Central memory CD8-positive, alpha-beta T cell (primary cell): ENCODE measurements at places on chromosomes 13 and 19.

- no peak for DNase-seq
- H3K27ac ChIP-seq = peak overlapping the region; percentile 46
- peaks cover 27% of the 10 kb centered on the region for H3K36me3 ChIP-seq
- no peaks in the 10 kb centered on the region for H3K4me1 ChIP-seq
- no peak overlapping the region for H3K4me3 ChIP-seq
Observed at GRCh38 chr19:45280471-45280961, 29.4 kb downstream of the MARK4 start.

GRCh38 chr19:44308011-44308410 lies 3.2 kb upstream of the ZNF235 start:
- H3K27ac ChIP-seq = no peak overlapping the region
- H3K36me3 ChIP-seq = peaks cover 2% of the 10 kb centered on the region
- H3K4me1 ChIP-seq = peaks cover 11% of the 10 kb centered on the region
- peaks cover 19% of the 10 kb centered on the region for H3K27me3 ChIP-seq
- H3K4me3 ChIP-seq = no peak overlapping the region

DNA sequence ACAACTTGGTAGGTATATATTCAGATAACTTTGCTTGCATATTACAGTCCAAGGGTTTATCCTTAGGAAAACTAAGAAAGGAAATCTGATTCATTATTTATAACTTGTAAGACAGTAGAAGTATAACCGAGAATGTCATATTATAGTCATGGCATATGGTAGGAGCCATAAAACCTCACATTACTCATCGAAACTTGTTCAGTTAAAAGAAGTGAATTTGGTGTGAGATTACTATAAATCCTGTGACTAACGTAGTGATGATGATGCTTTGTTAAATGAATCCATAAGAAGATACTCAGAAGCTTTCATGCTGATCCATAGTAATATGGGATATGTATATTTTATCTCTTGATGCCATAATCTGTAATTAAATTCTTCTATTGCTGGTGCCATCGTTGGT lies 57.3 kb downstream of the MTUS2 start:
- H3K27me3 ChIP-seq = no peaks in the 10 kb centered on the region
- no peak overlapping the region for H3K4me3 ChIP-seq
- no peaks in the 10 kb centered on the region for H3K4me1 ChIP-seq

DNA sequence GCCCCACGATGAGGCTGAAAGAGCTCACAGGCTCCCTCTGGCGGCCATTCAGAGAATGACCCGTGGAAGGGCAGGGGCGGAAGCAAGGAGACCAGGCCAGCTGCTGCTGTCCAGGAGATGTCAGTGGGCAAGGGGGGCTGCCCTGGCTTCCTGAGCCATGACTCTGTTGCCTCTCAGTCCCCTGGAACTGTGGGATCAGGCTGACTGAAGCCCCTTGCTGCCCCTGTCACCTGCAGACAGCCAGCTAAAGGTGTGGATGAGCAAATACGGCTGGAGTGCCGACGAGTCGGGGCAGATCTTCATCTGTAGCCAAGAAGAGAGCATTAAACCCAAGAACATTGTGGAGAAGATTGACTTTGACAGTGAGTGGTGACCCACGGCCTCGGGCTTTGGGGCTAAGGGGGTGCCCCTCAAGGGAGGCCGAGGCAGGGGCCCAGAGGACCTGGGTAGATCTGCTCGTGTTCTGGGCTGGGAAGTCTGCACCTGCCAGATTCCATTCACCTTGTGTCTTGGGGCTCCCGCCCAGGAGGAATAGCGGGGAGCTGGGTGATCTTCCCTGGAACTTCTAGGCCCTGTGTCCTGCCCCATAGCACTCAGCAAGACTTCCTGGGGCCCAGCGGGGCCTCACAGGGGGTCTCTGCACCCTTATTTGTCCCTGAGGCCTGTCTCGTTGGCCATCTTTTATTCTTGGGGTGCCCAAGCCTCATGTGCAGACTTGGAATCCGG lies 12.5 kb upstream of the ACTN4 start:
- H3K36me3 ChIP-seq = peaks cover 23% of the 10 kb centered on the region
- peak overlapping the region; percentile 83 for H3K27ac ChIP-seq
- H3K4me3 ChIP-seq = peak overlapping the region; percentile 71
- H3K27me3 ChIP-seq = no peaks in the 10 kb centered on the region

- no peak for DNase-seq
- H3K27me3 ChIP-seq = no peaks in the 10 kb centered on the region
- H3K4me3 ChIP-seq = no peak overlapping the region
- no peaks in the 10 kb centered on the region for H3K4me1 ChIP-seq
- H3K27ac ChIP-seq = no peak overlapping the region
- no peaks in the 10 kb centered on the region for H3K36me3 ChIP-seq
Observed at GRCh38 chr13:37595162-37595561, 3.4 kb downstream of the POSTN start.

DNA sequence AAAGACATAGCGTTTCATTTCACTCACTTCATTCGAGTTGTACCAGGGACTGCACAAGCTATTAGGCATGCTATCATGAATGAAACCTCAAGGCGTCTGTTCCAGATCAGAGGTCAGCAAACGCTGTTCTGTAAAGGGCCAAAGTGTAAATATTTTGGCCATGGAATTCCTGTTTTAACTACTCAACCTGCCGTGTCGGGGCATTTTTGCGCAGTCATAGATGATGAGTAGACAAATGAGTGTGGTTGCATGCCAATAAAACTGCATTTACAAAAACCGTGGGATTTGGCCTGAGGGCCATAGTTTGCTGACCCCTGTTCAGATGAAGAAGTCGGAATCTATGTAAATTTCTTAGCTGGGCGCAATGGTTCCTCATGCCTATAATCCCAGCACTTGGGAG lies 6.5 kb downstream of the INSR start:
- H3K27me3 ChIP-seq = peaks cover 25% of the 10 kb centered on the region
- H3K36me3 ChIP-seq = no peaks in the 10 kb centered on the region
- H3K4me1 ChIP-seq = no peaks in the 10 kb centered on the region
- no peak for DNase-seq
- no peak overlapping the region for H3K4me3 ChIP-seq
- no peak overlapping the region for H3K27ac ChIP-seq

- H3K27me3 ChIP-seq = peaks cover 7% of the 10 kb centered on the region
- no peak for DNase-seq
- no peak overlapping the region for H3K4me3 ChIP-seq
- H3K4me1 ChIP-seq = no peaks in the 10 kb centered on the region
- H3K36me3 ChIP-seq = no peaks in the 10 kb centered on the region
Observed at GRCh38 chr13:39405107-39405506, 197.9 kb downstream of the LHFPL6 start.

DNA sequence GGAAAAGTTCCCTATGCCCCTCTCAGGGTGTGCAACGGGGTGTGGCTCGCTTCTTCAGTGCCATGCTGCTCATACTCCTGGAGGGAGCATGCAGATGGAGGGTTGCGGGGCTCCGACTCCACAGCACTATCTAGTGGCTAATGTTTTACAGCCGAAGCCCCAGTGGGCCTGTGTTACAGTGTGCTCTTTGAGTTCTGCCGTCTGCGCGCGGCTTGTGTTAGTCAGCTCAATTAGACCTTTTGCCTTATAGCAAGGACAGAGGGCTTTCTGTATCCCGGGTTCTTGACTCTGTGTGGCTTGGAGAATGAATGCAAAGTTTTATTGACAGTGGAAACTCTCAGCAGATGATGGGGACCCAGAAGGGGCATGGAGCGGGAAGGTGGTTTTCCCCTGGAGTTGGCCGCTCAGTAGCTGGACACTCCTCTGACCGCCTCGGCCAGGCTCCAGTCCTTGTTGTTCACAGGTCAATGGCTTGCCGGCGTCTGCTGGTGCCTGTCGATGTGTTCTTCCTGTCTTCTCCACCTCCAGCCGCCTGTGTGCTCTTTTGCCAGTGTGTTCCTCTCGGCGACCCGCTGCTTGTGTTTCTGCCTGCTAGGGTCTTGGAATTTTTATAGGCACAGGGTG lies 383.4 kb downstream of the LMO7 start:
- H3K4me1 ChIP-seq = no peaks in the 10 kb centered on the region
- DNase-seq = no peak
- no peak overlapping the region for H3K27ac ChIP-seq
- no peaks in the 10 kb centered on the region for H3K27me3 ChIP-seq
- H3K36me3 ChIP-seq = no peaks in the 10 kb centered on the region
- no peak overlapping the region for H3K4me3 ChIP-seq

- peaks cover 11% of the 10 kb centered on the region for H3K27me3 ChIP-seq
- peaks cover 6% of the 10 kb centered on the region for H3K4me1 ChIP-seq
Observed at GRCh38 chr19:588093-588740, 1.5 kb upstream of the HCN2 start.

GRCh38 chr13:112056739-112057438 lies 10.1 kb upstream of the SOX1 start:
- H3K4me1 ChIP-seq = no peaks in the 10 kb centered on the region
- H3K4me3 ChIP-seq = no peak overlapping the region
- H3K27me3 ChIP-seq = peaks cover 72% of the 10 kb centered on the region
- H3K27ac ChIP-seq = no peak overlapping the region
- peaks cover 5% of the 10 kb centered on the region for H3K36me3 ChIP-seq

- no peaks in the 10 kb centered on the region for H3K36me3 ChIP-seq
- H3K27me3 ChIP-seq = peaks cover 11% of the 10 kb centered on the region
- H3K4me3 ChIP-seq = no peak overlapping the region
- no peak overlapping the region for H3K27ac ChIP-seq
Observed at GRCh38 chr13:102555914-102556553, 40.8 kb upstream of the TPP2 start.

- peaks cover 30% of the 10 kb centered on the region for H3K36me3 ChIP-seq
- no peaks in the 10 kb centered on the region for H3K27me3 ChIP-seq
- peak overlapping the region; percentile 94 for H3K4me3 ChIP-seq
- no peak for DNase-seq
Observed at GRCh38 chr19:4911314-4911713, 2.0 kb downstream of the UHRF1 start.

DNA sequence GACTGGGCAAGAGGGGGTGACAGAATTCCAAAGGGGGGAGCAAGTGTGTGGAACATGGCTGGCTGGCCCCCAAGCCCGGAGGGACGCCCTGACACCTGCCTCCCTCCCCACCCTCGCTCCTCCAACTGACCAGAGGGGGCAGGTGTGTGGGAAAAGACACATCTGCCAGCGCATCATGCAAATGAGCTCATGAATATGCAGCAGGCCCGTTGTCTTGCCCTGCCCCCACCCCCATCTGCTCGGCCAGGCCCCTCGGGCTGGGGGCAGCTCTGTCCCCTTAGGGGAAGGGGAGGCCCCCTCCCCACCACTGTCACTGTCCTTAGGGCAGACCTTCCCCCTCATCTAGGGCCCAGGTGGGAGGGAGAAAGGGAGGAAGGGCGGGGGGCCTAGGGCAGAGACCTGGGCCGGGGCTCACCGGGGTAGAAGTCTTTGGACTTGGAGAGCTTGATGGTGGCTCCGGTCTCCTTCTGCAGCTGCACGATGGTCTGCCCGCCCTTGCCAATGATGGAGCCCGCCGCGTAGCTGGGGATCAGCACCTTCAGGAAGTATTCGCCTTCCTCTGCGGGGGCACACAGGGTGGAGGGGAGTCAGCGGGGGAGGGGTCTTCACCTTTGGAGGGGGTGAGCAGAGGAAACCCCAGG lies 12.9 kb downstream of the NOVA2 start:
- peaks cover 3% of the 10 kb centered on the region for H3K36me3 ChIP-seq
- no peak overlapping the region for H3K4me3 ChIP-seq
- H3K4me1 ChIP-seq = peaks cover 6% of the 10 kb centered on the region
- DNase-seq = no peak

GRCh38 chr19:3375221-3376090 lies 9.1 kb downstream of the NFIC start:
- H3K36me3 ChIP-seq = peaks cover 3% of the 10 kb centered on the region
- peaks cover 10% of the 10 kb centered on the region for H3K4me1 ChIP-seq
- H3K4me3 ChIP-seq = no peak overlapping the region
- no peak for DNase-seq
- no peaks in the 10 kb centered on the region for H3K27me3 ChIP-seq
- no peak overlapping the region for H3K27ac ChIP-seq

- H3K36me3 ChIP-seq = peaks cover 1% of the 10 kb centered on the region
- peaks cover 27% of the 10 kb centered on the region for H3K27me3 ChIP-seq
- H3K27ac ChIP-seq = no peak overlapping the region
- H3K4me3 ChIP-seq = no peak overlapping the region
- DNase-seq = peak; percentile 37
- H3K4me1 ChIP-seq = peaks cover 6% of the 10 kb centered on the region
Observed at GRCh38 chr13:27375686-27376326, 48.6 kb upstream of the GTF3A start.

DNA sequence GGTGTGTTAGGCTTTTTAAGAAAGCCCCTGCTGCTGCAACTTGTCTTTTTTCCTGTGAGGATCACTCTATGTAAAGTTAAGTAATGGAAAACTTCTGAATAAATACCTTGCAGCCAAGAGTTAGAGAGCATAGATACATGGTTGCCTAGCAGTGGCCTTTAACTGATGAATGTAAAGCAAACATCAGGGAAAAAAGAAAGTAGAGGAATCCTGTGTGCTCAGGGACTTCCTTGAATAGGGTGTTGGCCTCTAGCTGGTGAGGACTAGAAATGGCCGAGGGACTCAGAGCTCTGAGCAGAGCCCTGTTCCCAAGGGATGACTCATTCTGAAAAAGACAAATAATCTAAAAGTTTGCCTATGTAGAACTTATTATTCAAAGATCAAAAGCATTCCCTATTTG lies 135.7 kb downstream of the MIPEP start:
- H3K4me3 ChIP-seq = no peak overlapping the region
- peaks cover 7% of the 10 kb centered on the region for H3K36me3 ChIP-seq
- peaks cover 4% of the 10 kb centered on the region for H3K4me1 ChIP-seq

DNA sequence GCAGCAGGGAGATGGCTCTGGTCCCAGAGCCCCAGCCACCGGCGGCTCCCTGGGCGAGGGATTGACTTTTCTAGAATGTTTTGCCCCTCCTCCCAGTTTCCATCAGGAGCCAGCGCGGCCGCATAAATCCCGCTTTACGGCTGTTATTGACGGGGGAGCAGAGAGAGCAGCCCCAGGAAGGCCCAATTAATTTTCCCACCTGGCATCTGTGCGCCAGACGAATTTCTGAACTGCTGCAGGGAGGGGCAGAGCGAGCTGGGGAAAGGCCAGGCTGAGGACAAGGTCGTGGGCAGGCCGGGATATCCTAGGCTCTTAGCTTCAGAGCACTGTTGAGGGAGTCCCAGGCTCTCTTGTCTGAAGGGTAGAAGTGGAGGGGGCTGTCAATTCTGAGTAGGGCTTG lies 24.7 kb downstream of the ZNRF4 start:
- H3K27me3 ChIP-seq = peaks cover 60% of the 10 kb centered on the region
- no peak overlapping the region for H3K27ac ChIP-seq
- H3K4me1 ChIP-seq = no peaks in the 10 kb centered on the region
- no peak overlapping the region for H3K4me3 ChIP-seq
- no peak for DNase-seq
- H3K36me3 ChIP-seq = peaks cover 2% of the 10 kb centered on the region

- H3K36me3 ChIP-seq = peaks cover 12% of the 10 kb centered on the region
- H3K27me3 ChIP-seq = no peaks in the 10 kb centered on the region
- H3K27ac ChIP-seq = peak overlapping the region; percentile 59
- DNase-seq = no peak
Observed at GRCh38 chr19:38679839-38680238, 32.4 kb downstream of the ACTN4 start.

DNA sequence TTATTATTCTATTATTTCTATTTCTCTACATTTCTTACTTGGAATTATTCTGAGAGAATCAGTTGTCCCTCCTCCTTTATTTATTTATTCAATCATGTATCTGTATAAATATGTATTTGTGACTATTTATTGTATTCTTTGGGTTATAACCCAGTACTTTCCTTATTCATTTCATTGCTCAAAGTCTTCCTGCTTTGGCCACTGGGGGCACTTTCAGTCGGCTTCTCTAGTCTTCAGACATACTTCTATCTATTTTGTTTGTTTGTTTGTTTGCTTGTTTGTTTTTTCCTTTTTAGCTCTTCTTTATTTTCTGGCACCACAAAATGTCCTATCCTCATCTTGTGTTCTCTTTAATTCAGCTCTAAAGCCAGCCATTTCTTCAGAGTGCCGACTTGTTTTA lies 260.4 kb downstream of the NALCN start:
- H3K4me3 ChIP-seq = no peak overlapping the region
- H3K4me1 ChIP-seq = no peaks in the 10 kb centered on the region
- DNase-seq = no peak
- H3K27me3 ChIP-seq = peaks cover 69% of the 10 kb centered on the region

GRCh38 chr13:23059173-23059572 lies 121.6 kb upstream of the SGCG start:
- DNase-seq = no peak
- no peaks in the 10 kb centered on the region for H3K27me3 ChIP-seq
- no peak overlapping the region for H3K27ac ChIP-seq
- no peaks in the 10 kb centered on the region for H3K4me1 ChIP-seq
